IMR-90 (cell line): ENCODE measurements at places on chromosomes 16 and 17. TPM values are rescaled to one million over a fixed set of nuclear protein-coding genes. Genes with fewer than 3 reads are reported as not detected.

Gene SRSF1
- 357 and 513 TPM in 2 replicates for total RNA-seq

DNA sequence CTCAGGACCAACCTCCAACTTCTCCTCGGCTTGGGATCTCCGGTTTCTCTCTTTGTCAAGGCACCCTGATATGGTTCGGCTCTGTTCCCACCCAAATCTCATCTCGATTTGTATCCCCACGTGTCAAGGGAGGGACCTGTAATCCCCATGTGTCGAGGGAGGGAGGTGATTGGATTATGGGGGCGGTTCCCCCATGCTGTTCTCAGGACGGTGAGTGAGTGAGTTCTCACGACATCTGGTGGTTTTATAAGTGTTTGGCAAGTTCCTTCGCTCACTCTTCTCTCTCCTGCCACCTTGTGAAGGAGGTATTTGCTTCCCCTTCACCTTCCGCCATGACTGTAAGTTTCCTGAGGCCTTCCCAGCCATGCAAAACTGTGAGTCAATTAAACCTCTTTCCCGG, 117.9 kb downstream of the SEC14L1 start:
- DNase-seq: no peak

GRCh38 chr16:70805380-70805779, 4.4 kb upstream of the VAC14 start:
- peak; percentile 11 for DNase-seq

DNA sequence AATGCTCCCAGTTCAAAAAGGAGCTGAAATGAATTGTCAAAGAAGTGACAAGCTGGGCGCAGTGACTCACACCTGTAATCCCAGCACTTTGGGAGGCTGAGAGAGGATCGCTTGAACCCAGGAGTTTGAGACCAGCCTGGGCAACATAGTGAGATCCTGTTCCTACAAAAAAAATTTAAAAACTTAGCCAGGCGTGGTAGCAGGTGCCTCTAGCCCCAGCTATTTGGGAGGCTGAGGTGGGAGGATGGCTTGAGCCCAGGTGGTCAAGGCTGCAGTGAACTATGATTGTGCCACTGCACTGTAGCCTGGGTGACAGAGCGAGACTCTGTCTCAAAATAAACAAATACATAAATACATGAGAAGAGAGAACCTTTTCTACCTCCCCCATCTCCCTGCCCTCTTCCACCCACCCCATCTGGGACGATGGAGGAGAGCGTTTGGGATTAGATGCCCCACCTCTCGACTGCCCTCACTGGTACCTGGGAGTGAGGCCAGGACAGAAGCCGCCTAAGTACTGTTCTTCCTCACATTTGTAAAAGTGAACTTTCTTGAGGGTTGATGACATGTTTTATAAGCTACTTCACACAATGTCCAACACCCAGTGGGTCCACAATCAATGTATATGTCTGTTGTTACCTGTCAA, 2.4 kb downstream of the IL4R start:
- no peak for DNase-seq

- peak; percentile 42 for DNase-seq
These were observed 60.8 kb upstream of the CLEC18A start for GRCh38 chr16:69890114-69890891.
